ENCODE measurements at places on chromosomes 7 and 10. TPM values are rescaled to one million over a fixed set of nuclear protein-coding genes. Genes with fewer than 3 reads are reported as not detected.

DNA sequence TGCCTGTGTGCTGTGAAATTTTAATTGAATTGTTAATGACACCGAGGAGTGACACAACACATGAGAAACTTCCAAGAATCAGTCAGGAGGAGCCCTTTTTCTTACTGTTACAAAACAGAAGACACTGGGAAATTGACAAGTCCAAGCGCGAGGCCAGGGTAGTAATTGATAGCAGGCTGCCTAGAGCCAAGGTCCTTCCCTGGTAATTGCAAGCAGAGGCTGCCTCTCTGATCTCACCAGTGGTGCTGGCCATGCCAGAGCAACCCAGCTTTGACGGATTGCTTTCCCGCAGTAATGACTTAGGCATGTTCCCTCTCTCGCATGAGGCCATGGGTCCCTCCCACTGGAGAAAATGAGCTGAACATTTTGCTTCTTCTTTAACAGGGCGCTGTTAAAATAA, 111.5 kb downstream of the LRMDA start:
- no peak for DNase-seq

GRCh38 chr7:138626846-138627245, 74.3 kb downstream of the SVOPL start:
- no peak for DNase-seq

DNA sequence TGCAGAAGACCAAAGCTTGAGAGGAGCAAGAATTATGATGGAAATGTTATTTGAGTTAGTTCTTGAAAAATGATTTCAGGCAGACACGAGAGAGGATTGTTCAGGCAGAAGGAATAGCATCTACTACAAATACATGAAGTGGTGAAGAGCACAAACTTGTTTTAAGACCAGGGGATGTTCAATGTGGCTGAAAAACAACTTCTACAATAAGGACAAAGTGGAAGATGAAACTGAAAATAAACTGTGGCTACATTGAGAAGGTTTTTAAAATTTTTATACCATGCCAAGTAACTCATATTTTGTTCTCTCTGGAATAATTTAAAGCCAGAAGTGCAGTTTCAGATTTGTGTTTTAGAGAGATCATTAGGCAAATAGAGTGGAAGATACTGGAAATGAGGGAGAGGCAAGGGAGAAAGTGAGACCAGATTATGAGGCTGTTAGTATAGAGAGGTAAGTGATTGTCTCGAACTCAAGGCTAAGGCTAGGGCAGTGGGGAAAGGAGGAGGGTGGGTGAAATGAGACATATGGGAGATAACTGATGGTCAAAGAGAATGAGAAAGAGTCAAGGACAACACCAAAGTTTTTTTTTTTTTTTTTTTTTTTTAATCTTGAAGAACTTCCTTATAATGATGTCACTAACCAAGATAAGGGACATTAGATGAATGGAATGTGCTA, 115.4 kb downstream of the MDFIC start:
- DNase-seq = no peak

DNA sequence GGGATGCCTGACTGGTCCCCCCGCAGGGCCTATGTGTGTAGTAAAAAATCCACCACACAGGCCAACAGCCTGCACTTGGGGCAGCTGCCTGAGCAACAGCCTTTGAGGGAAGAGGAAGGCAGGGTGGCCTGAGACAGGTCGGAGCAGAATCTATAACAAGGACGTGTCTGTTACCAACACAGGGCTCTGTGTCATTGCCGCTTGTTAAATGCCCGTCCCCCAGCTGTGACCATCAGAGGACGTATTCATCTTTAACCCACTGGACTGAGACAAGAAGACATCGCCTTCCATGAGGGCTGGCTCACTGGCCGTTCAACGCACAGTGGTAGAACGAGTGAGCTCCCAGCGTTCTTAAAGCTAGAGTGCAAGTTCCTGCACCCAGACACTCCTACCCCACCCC, 7.8 kb downstream of the PDIA4 start:
- no peak for DNase-seq

The SSC4D gene
- 0.70 TPM for total RNA-seq

The SLC26A5 gene
- total RNA-seq = 6.2 TPM

Measured in ureter (tissue), 1 donor.